ENCODE measurements at places on chromosomes 7 and 10.
A peak's percentile ranks its signal among the peaks of the same experiment; 100 is the strongest.

GRCh38 chr7:113128031-113128430, 9.7 kb upstream of the SMIM30 start:
- DNase-seq = no peak

DNA sequence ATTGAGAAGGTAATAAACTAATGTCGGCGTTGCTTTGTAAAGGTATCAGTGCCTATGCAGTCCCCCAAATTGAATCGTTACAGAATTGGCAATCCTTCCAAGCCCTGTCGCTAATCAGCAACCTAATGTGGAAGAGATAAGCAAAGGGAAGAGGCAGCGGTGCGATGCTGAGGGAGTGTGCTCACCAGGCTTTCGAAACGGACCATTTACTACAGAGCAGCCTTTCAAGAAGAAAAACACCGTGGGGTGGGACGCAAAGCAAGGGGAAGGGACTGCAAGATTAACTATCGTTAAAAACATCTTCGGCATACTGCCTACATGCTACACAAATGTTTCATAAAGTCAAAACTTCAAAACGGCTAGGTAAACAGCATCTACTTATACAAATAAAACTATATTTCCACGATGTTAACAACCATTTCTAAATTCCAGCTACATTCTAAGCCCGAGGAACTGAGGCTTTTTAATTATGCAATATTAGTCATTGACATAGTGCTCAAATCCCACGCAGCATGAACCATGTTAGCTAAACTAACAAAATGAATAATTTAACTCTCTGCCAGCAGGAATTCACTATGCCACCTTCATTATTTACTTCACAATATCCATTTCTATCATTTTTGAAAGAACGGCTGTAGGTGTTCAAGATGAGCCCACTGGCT, 85.2 kb downstream of the CHCHD3 start:
- DNase-seq = no peak

DNA sequence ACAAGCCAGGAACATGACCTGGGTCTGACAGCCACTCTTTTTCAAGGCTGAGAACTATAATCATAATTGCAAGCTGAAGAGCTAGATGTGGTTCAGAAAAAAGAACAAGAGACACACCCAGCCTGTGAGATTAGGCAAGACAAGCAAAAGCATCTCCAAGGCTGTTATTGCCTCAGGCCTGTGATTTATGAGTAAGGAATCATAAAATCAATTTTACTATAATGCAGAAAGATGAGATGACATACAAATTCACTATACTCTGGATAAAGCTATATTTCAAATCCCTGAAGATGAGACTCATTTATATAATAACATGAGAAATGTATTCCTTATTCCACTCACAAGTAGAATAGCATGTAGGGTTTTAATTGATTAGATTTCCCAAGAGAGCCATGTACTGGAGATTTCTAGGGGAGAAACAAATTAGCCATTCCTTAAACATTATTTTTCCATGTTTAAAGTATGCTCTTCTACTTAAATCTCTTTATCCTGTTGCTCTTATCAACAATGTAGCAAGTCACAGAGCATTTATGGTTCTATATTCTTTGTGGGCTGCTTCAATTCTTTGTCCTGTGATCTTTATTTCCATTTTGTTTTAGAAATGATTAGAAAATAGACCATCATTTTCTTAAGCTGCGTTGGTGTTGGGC, 47.4 kb downstream of the FHIP2A start:
- DNase-seq = no peak

DNA sequence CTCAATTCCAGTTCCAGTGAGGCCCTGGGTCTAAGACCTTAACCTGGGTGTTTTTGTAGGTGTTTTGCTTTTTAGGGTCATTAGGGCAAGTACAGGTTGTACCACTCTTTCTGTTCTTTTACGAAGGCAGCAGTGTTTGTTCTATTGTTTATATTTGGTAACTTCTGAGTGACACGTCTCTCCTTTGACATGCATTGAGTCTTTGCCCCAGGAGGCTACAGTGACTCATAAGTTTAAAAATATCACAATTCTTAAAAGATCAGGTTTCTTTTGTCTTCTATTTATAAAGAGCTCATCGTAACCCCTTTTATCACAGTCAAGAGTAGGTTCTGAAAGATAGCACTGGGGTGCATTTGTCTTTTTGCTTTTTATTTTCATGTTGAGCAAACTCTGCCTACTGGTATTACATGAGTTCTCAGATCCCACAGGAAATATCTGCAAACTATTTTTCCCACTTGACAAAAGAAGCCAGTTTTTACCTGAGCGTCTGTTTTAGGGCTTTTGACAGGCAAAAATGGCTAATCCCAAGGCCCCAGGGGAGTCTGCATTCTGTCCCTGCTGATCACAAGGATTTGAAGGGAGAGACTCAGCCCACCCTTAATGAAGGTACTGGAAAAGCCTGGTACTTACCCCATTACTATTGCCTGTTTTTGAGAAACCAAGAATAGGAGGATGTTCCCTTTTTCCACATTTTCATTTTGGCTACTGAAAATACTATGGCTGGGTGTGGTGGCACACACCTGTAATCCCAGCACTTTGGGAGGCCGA, 7.9 kb downstream of the NUDT13 start:
- no peak for DNase-seq

GRCh38 chr10:27474741-27475140, 29.4 kb upstream of the RAB18 start:
- no peak for DNase-seq

DNA sequence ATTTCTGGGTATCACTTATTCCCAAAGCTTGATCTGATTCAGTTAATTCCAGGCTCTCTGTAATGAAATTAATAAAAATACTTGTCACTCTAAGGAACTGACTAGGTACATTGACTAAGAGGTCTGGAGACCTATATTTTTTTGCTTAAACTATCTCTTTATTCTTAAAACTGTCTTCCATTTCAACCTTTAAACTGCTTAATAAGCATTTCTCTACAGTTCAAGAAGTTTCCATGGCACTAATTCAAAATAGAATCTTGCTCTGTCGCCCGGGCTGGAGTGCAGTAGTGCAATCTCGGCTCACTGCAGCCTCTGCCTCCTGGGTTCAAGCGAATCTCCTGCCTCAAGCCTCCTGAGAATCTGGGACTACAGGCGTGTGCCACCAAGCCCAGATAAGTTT, 117.4 kb downstream of the MTPAP start:
- DNase-seq = no peak

DNA sequence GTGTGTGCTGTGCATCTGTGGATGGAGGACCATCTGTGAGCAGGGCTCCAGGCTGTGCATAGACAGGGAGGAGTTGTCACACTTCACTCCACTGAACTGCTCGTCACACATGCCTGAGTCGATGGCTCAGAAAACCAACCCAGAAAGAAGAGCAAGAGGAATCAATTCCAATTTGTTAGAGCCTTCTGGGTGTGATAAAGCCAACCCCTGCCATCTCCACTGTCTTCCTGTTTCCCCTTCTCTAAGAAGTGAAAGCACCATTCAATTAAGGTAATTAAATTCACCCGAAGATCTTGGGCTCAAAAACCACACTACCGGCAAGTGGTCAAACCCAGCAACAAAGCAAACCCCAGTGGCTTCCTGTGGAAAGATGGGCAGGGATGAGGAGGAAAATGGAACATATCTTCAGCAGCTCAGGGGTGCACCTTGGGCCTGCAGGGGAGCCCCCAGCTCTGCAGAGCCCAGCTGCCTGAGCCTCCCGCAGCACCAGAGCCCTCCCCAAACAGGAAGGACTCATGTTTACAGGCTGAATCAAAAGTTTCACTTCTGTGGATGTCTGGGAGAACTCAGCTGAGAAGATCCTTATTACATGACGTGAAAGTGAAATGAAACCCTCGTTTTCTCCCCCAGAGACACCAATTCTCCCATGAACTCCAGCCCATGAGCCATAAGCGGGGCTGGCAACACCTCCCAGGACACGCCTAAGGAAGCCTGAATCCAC, 10.9 kb downstream of the C10orf71 start:
- no peak for DNase-seq

DNA sequence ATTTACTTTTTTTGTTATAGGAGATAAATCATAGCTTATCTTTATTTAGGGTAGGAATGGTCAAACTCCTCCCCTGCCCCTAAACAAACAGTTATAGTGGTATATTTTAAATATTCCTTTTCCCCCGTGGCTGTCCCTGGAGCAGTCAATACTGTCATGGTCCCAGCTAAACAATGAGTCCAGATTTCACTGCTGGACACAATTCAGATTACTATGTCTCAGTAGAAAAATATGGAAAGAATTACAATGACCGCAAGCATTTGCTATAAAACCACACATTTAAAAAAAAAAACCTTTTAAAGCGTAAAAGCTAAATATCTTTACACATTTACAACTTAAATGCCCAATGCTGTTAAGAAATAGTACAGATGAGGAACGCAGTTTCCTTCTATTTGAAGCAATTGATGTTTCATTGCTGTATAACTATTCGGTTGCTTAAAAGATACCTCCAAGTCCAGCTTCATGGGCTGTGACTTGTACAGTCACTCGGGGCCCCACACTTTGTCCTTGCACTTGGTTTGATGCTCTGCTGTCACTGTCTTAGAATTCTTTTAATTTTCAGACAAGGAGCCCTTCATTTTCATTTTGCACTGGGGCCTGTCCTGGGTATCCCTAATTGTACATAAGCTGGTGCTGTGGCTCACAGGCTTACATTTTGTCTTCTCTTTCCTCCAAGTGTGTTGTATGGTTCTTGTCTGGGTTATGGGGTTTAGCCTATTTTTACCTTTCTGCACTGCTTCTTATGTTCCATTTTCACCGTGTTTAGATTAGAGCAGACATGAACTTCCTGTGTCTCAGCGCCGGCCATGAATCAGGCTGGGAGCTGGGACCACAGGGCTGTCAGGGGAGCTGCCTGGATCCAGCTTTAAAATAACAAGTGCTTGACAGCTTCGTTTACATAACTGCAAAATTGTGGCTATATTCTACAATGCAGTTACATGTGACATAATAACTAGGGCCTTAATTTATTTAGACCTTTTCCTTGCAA, 530.2 kb upstream of the FZD8 start:
- no peak for DNase-seq

DNA sequence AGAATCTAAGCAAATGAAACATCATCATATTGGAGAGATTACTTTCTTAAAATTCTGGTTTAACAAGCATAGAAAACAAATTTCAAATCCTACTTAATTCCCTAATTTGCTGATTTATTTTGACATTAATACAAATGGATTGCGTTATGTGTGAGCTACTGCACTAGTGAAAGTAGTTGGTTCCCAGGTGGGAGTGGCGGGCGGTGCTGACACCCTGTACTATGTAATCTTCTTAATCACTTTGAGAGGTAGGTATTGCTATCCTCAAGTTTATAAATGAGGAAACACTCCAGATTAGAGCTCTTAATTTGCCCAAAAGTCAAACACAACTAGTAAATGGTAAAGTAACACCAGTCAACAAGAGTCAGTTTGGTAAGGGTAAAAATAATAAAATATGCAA, 131.1 kb downstream of the ELAPOR2 start:
- no peak for DNase-seq

DNA sequence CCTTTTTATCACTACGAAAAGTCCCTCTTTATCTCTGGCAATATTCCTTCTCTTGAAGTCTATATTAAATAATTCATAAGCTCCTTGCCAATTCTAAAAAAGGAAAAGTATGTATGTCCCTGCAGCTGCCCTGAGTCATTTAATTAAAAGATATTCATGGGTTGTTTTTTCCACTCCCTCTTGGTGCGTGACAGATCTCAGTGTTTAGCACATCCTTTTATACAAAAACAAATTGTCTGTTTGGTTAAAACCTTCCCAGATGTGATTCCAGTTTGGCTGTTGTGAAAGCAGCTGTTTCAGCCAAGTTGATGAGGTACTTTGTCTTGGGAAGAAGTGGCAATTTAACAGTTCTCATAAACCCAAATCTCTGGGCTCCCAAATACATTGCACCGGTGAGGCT, 33.8 kb upstream of the PRLHR start:
- DNase-seq = no peak

- no peak for DNase-seq
These were observed 28.8 kb upstream of the HECTD2 start for GRCh38 chr10:91381257-91381891.

DNA sequence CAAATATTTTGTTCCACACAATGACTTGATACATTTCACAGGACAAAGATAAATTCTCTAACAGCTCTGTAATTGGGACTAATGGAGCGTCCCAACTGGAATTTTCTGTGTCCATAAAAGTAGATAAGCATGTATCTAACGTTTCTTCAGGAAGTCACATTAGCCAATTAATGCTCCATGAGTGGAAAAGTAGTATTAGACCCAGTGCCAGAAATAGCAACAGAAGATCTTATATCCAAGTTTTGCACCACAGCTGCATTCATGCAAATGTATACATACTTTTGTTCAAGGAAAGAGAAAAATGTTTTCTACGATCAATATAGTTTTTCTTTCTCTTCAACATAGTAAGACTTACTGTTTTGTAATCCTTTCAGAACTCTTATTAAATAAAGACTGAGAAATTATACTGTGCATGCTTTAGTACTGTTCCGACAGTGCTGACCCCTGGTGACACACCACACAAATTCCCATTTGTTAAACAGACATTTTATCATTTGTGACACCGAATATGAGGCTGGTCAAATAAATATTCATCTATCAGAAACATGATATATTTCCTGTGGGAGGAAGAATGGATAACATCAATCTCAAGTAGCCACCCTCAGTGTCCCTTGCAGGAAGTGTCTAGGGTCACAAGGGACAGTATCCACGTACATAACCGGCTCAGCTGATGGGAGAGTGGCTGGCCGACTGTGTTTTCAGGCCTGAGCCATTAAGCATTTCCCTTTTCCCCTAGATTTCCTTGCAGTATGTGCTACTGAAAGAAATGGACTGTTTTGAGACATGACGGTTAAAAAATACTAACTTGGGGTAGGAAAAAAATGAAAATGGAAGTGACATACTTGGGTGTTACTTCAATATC, 102.1 kb upstream of the RSU1 start:
- no peak for DNase-seq

- no peak for DNase-seq
These were observed 142.3 kb upstream of the NRP1 start for GRCh38 chr10:33476757-33477273.

- no peak for DNase-seq
These were observed 158.1 kb downstream of the CTNNA3 start for GRCh38 chr10:67537906-67538305.

- DNase-seq = no peak
These were observed 8.8 kb downstream of the DDC start for GRCh38 chr7:50556247-50556991.

- DNase-seq = peak; percentile 37
These were observed 213.8 kb downstream of the AHR start for GRCh38 chr7:17512181-17512675.
